ENCODE measurements at places on chromosomes 2 and 18.

DNA sequence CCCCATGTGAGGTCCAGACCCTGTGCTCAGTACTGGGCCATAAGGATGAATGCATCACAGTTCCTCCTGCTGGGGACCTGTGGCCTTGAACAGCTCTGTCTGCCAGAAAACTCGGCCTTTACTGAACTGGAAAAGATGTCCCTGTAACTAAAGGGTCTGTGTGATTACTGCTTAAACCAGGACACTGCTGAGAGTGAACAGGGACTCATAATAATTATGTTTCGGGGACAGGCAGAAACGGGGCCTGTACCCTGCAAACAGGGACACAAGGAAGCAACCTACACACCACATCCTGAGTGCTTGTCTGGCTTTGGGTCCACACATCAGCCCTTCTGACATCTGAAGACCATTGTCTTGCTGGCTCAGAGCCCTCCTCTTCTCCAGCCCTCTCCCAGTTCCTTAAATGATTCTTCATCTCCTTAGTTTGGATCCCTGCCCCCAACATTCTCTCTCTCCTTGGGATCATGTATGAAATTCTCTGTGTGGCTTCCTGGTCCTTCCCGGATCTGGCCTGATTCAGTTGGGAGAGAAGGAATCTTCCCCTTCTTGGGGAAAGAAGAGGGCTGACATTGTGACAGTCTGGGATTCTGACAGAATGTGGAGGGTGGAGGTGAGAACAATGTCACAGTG, 248.0 kb downstream of the MYCN start:
- DNase-seq, result no peak

DNA sequence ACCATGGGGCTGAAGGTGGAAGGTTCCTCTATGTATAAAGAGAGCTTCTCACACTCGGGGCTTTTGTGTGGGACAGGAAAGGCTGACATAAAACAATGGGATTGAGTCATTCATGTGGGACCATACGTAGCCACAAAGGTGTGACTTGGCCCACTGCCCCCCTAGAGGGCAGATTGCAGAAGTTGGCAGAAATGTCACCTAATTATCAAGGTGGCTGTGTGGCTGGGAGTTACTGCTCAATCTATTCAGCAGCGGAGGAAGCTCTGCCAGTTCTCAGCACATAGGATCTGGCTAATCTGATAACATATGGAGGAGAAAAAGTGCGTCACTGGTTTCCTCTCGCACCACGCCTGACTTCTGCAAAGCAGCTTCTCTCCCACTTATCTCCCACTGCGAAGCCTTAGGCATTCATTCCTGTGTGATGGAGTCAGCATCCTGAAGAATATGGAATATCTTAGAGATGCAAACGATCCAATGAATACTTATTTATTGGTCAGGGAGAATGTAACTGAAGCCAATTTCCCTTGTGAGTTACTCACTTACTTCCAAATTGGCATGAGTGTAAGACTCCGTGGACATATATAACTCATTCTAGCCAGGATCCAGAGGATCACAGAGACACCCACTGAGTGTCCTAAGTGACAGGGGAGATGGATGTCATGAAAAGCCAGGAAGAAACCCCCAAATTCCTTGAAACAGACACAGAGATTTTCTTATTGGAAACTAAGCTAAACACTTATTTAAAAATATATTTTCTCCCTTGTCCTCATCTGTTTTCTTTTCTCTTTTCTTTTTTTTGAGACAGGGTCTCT, 344.8 kb downstream of the TGIF1 start:
- no peak for DNase-seq

DNA sequence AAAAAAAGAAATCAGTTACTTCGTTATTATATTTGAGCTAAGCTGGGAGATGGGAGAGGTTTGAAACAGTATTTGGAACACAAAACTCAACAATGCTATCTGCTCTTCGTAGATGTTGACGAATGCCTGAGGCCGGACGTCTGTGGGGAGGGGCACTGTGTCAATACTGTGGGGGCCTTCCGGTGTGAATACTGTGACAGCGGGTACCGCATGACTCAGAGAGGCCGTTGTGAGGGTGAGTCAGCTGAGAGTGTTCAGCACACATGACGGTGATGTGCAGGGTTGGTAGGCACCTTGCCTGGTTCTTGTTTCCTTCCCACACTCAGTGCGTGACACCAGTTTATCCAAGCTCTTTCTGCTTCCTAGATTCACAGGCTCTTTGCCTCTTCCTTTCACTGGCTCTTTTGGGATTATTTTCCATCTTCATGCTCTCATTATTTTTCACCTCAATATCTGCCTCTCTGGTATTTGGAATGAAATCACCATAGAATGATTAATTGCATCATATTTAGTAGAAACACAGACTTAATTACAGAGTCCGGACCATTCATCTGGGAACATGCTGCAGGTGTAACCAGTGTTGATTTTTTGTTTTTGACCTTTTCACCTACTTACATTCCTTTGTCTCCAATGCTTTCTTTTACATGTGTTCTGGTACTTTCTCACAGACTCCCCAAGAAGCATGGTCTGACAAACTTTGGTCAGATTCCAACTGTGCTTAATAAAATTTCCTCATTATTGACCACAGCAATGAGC, 200.6 kb upstream of the RASGRP3 start:
- peak; percentile 78 for DNase-seq

- no peak for DNase-seq
Observed at GRCh38 chr2:242020196-242021004, 150.9 kb downstream of the RTP5 start.

GRCh38 chr2:120758181-120759144, 22.8 kb downstream of the GLI2 start:
- DNase-seq, result no peak

- DNase-seq, result no peak
Observed at GRCh38 chr2:42371611-42372473, 10.8 kb upstream of the COX7A2L start.

DNA sequence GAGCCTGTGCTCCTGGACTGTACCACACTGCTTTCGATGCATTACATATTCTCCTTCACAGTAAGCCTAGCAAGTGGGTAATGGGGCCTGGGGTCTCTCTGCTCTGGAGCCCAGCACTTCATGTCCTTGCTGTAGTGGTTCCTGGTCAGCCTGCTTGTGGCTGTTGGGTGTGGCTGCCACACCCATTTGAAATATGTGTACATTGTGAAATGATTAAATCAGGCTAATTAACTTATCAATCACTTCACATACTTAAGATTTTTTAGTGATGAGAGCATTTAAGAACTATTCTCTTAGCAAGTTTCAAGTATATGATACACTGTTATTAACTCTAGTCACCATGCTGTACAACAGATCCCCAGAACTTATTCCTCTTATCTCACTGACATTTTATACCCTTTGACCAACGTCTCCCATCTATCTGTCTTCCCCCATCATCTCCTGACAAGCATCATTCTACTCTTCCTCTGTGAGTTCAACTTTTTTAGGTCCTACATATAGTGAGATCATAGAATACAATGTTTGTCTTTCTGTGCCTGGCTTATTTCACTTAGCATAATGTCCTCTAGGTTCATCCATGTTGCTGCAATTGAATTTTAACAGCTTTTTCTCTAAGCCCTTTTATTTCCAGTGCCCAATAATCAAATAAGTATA, 92.1 kb downstream of the LYPD6 start:
- no peak for DNase-seq

- no peak for DNase-seq
Observed at GRCh38 chr18:48161911-48162698, 231.6 kb upstream of the SMAD2 start.

- no peak for DNase-seq
Observed at GRCh38 chr2:3585261-3586109, 9.4 kb upstream of the COLEC11 start.

- DNase-seq, result no peak
Observed at GRCh38 chr18:26089293-26090129, 902 bp downstream of the SS18 start.

DNA sequence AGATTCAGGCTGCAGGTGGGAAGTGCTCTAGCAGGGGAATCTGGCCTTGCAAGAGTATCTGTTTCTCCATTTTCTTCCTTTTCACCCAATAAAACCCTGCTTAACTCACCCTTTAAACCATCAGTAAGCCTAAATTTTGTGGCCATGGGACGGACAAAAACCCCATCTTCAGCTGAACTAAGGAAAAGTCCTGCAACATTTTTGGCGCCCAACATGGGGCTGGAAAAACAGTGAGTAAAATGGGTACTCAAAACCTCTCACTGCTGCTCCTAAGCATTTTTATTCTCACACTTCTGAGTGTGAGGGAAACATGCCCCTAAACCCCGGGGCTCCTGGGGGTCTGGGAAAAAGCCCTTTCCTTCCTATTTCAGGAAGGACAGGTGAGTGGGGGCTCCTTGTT, 414.3 kb downstream of the ZNF804A start:
- no peak for DNase-seq

- DNase-seq, result peak; percentile 8
Observed at GRCh38 chr18:22694954-22695353, 238.2 kb upstream of the RBBP8 start.

- DNase-seq, result no peak
Observed at GRCh38 chr18:9700261-9700796, 7.8 kb upstream of the RAB31 start.

- no peak for DNase-seq
Observed at GRCh38 chr2:195675783-195676427, 18.9 kb downstream of the SLC39A10 start.

DNA sequence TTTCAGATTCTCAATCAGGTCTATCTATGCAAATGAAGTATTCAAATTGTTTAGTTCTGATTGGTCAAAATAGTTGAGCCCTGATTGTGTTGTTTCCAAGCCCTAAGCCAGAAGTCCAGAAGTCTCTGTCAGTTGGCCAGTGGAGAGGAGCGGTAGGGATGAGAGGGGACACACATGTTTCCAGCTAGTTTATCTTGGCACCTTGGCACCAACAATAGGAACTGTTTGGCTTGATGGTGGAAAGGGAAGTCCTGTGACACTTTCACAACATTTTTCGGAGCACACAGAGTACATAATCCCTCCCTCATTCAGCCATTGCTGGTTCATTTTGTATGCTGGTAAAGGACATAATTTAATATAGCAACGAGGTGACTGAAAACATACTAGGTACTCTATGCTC, 1661.6 kb downstream of the SUCLG1 start:
- DNase-seq, result no peak

DNA sequence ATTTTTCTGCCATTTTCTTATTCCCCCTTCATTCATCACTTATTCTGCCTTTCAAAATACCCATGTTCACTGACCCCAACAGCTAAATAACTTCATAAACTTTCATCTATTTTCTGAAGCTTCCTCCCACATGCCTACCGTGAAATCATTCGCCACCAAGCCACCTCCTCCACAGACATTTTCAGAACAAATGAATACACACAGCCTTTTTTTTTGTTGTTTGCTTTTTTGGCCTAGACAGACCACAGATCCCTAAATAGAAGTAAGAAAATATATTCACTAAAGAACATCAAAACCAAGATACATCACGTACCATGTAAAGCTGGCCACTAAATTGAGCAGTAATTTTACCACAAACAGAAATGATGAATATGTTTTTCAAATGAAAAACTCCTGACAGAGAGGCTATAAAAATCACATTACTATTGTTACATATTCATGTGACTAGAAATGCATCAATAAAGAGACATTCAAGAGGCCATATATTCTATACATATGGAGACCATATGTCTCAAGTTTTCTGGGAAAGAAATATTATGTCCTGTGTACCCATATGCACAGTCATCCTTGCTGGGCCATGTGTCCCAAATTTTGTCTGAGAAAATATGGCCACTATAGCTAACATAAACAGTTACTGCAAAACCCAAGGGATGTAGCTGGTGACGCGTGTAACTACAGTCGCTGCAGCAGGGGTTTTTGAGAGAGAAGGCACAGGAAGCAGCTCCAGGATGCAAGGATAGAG, 200.3 kb downstream of the FBXO15 start:
- no peak for DNase-seq

DNA sequence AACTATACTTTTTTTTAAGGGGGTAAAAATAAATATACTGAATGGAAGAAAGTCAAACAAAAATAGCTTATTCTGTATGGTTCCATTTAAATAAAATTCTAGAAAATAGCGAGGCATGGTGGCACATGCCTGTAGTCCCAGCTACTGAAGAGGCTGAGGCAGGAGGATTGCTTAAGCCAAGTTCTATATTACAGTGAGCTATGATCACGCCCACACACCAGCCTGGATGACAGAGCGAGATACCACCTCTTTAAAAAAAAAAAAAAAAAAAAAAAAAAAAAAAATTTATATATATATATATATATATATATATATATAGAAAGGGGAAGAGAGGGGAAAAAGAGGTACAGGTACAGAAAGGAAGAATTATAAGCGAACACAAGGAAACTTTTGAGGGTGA, 77.7 kb downstream of the MEMO1 start:
- DNase-seq, result no peak

DNA sequence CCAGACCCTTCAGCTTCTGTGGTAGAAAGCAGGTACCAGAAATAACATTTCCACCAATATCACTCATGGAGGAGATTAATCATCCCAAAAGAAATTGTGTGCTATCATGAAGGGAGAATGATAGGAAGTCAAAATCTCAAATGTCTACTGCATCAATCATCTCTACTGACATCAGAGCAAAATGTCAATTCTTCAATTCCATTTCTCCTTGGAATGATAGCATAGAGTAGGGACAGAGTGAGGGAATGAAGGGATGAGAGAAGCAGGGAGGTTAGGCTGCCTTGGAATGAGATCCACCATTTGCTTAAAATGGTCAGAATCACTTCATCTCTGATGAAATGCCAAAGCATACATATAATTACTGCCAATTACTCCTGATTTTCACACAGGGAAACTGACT, 371.8 kb upstream of the ACVR2A start:
- DNase-seq, result no peak

GRCh38 chr2:157059036-157059435, 198.5 kb upstream of the GALNT5 start:
- no peak for DNase-seq

- DNase-seq, result no peak
Observed at GRCh38 chr2:69582582-69583176, 60.9 kb downstream of the AAK1 start.

GRCh38 chr2:31524592-31524991, 56.1 kb downstream of the SRD5A2 start:
- DNase-seq, result no peak

- DNase-seq, result no peak
Observed at GRCh38 chr2:2568411-2568810, 237.3 kb upstream of the MYT1L start.

- no peak for DNase-seq
Observed at GRCh38 chr2:232893834-232894233, 23.8 kb downstream of the SNORC start.

DNA sequence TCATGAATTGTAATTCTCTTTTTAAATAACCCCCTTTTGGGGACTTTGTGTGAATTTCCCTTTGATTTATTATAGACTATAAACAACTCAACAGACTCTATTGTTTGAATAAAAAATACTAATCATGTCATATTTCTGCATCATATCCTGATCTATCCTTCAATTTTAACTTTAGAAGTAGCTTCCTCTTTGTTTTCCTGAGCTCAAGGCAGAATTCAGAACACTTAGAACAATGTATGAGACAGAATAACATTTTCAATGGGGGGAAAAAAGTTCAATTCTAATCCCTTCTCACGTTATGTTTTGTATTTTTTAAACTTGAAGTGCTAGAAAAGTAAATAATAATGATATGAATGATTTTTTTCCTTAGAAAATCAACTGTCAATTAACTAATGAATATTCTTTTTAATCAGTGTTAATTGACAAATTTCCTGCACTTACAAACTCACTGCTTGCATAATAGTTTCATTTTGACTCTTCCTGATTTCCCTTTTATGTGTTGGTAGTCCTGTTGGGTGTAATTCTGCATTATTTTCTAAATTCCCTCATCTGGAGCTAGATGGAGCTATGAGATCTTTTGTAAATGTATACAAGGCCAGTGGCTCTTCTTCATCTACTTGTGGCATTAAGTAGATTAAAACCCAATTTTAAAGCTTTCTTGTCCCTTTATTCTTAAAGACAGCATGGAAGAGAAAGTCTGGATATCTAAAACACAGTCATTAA, 326.1 kb downstream of the PARD3B start:
- no peak for DNase-seq

Measured in thoracic aorta (tissue), 2 donors.